ENCODE measurements at places on chromosomes 2 and 18. TPM values are rescaled to one million over a fixed set of nuclear protein-coding genes. Genes with fewer than 3 reads are reported as not detected.

- peaks cover 13% of the 10 kb centered on the region for H3K4me1 ChIP-seq
- no peaks in the 10 kb centered on the region for H3K36me3 ChIP-seq
- no peak for DNase-seq
Measured at GRCh38 chr2:78984386-78984785, 41.1 kb upstream of the REG3G start.

- H3K27me3 ChIP-seq = no peaks in the 10 kb centered on the region
- H3K36me3 ChIP-seq = peaks cover 3% of the 10 kb centered on the region
- no peak overlapping the region for H3K4me3 ChIP-seq
- no peak for DNase-seq
Measured at GRCh38 chr2:143183804-143184463, 54.7 kb downstream of the ARHGAP15 start.

DNA sequence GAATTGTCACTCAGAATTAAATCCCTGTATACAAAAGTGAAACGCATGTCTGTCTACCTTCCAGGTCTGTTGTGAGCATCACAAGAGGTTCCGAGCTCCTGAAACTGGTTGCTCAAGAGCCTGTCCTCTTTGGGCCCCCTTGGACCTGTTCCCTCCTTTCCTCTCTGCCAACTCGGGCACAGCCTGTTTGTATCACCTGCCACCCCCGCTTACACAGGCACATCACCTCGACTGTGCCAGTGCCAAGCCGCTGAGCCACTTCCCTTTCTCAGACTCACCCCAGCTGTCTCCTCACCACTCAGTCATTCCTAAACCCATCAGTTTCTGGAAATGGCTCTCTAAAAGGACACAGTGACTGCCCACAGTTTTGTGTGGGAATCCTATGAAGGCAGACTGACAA, 3.1 kb downstream of the EFR3B start:
- H3K4me1 ChIP-seq = peaks cover 18% of the 10 kb centered on the region
- peaks cover 7% of the 10 kb centered on the region for H3K27me3 ChIP-seq
- H3K27ac ChIP-seq = no peak overlapping the region
- H3K36me3 ChIP-seq = peaks cover 2% of the 10 kb centered on the region

DNA sequence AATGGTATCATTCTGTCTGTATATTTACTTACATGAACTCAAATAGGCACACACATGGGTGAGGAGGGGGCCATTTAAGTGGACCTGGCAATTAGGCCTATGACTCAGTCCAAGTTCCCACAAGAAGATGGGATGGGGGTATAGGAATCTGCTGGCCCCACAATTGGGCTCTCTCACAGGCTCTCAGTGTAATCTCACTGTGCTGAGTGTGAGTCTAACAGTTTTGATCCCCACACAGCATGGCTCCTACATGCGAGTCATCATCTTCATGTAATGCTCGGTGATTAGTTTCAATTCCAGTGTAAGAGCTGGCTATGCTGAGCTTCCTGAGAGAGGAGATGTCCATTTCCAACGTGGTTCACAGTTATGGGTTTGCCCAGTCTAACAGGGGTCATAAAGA, 114.0 kb downstream of the GATA6 start:
- H3K36me3 ChIP-seq = no peaks in the 10 kb centered on the region
- H3K4me1 ChIP-seq = peaks cover 17% of the 10 kb centered on the region
- no peak overlapping the region for H3K27ac ChIP-seq
- DNase-seq = no peak
- no peak overlapping the region for H3K4me3 ChIP-seq

- DNase-seq = no peak
- no peaks in the 10 kb centered on the region for H3K36me3 ChIP-seq
- no peak overlapping the region for H3K27ac ChIP-seq
- H3K4me3 ChIP-seq = no peak overlapping the region
Measured at GRCh38 chr2:109336296-109336695, 207.3 kb downstream of the SH3RF3 start.

GRCh38 chr18:2254977-2255376, 316.3 kb downstream of the METTL4 start:
- peaks cover 2% of the 10 kb centered on the region for H3K36me3 ChIP-seq
- H3K4me3 ChIP-seq = no peak overlapping the region
- no peak for DNase-seq
- H3K27me3 ChIP-seq = no peaks in the 10 kb centered on the region
- H3K27ac ChIP-seq = no peak overlapping the region

GRCh38 chr2:189834059-189834458, 49.8 kb downstream of the PMS1 start:
- no peaks in the 10 kb centered on the region for H3K27me3 ChIP-seq
- DNase-seq = no peak
- no peak overlapping the region for H3K27ac ChIP-seq
- no peak overlapping the region for H3K4me3 ChIP-seq

DNA sequence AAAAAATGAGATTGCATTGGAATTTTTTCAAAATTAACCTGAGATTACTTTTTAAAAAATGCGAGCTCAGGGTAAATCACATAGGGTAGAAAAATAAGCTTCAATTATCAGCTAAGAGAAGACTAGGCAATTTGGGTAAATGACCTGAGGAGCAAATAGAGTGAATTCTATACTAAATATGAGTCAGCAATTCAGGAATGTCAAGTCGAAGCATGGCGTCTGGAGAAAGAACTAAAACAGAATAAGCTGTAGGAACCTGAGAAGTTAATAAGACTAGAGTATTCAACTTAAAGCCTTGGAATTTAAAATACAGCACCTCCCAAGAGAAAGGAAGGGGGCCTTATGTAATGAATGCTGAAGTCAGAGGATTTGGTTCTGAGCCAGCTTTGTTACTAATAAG, 487.0 kb downstream of the SUCLG1 start:
- no peak overlapping the region for H3K4me3 ChIP-seq
- H3K36me3 ChIP-seq = peaks cover 2% of the 10 kb centered on the region
- peaks cover 2% of the 10 kb centered on the region for H3K4me1 ChIP-seq

DNA sequence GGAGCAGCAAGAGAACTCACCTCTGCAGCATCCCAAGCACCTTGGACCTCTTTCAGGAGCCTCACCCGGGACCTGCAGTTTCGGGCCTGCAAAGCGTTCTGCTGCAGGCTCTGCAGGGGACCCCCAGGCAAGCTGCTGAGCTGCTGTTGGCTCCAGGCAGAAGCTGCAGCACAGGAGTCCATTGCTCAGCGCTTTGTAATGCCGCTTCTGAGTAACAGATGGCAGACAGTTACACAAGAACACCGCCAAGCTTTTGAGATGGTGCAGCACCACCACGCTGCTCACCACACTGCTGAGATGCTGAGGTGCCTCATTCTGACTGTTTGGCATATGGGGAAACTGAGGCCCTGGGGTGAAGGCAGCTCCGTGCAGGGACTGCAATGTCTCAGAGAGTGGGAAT, 1.9 kb upstream of the GALNT14 start:
- H3K27ac ChIP-seq = no peak overlapping the region
- H3K36me3 ChIP-seq = no peaks in the 10 kb centered on the region
- H3K4me1 ChIP-seq = peaks cover 2% of the 10 kb centered on the region
- peaks cover 81% of the 10 kb centered on the region for H3K27me3 ChIP-seq

DNA sequence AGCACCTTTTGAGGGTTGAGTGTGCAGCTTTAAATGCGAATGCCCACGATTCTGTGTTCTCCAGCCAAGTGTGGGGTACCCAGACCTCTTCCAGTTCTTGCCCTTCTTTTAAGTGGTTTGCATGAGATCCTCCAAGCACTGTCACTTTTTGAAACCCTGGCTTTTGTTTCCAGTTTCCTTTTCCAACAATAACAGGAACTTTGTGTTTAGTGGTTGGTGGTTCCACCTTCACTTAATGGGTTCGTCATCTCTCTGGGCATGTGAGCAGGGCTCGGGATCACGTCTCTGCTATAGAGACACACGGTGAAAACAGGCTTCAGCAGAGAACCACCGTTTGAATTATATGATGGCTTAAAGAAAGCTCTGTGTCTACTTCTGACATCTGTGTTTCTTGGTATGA, 197.6 kb downstream of the LDLRAD4 start:
- H3K4me1 ChIP-seq = no peaks in the 10 kb centered on the region
- no peak overlapping the region for H3K27ac ChIP-seq
- H3K36me3 ChIP-seq = peaks cover 3% of the 10 kb centered on the region
- no peak for DNase-seq

GRCh38 chr2:132915812-132916549, 246.0 kb upstream of the LYPD1 start:
- no peak for DNase-seq
- peaks cover 2% of the 10 kb centered on the region for H3K27me3 ChIP-seq
- H3K4me3 ChIP-seq = no peak overlapping the region
- no peak overlapping the region for H3K27ac ChIP-seq
- H3K4me1 ChIP-seq = peaks cover 1% of the 10 kb centered on the region

GRCh38 chr2:164456619-164457018, 164.7 kb downstream of the GRB14 start:
- peaks cover 7% of the 10 kb centered on the region for H3K27me3 ChIP-seq
- H3K4me3 ChIP-seq = no peak overlapping the region
- no peaks in the 10 kb centered on the region for H3K36me3 ChIP-seq
- no peak for DNase-seq
- no peak overlapping the region for H3K27ac ChIP-seq

GRCh38 chr2:122980671-122981070, 1044.4 kb upstream of the CNTNAP5 start:
- no peaks in the 10 kb centered on the region for H3K4me1 ChIP-seq
- no peaks in the 10 kb centered on the region for H3K27me3 ChIP-seq
- H3K36me3 ChIP-seq = no peaks in the 10 kb centered on the region
- H3K27ac ChIP-seq = no peak overlapping the region
- no peak for DNase-seq

GRCh38 chr2:88765154-88765888, 73.8 kb downstream of the RPIA start:
- H3K27ac ChIP-seq = no peak overlapping the region
- peak overlapping the region; percentile 68 for H3K4me3 ChIP-seq
- peaks cover 32% of the 10 kb centered on the region for H3K27me3 ChIP-seq
- H3K36me3 ChIP-seq = peaks cover 2% of the 10 kb centered on the region
- peak; percentile 17 for DNase-seq
- peaks cover 2% of the 10 kb centered on the region for H3K4me1 ChIP-seq

DNA sequence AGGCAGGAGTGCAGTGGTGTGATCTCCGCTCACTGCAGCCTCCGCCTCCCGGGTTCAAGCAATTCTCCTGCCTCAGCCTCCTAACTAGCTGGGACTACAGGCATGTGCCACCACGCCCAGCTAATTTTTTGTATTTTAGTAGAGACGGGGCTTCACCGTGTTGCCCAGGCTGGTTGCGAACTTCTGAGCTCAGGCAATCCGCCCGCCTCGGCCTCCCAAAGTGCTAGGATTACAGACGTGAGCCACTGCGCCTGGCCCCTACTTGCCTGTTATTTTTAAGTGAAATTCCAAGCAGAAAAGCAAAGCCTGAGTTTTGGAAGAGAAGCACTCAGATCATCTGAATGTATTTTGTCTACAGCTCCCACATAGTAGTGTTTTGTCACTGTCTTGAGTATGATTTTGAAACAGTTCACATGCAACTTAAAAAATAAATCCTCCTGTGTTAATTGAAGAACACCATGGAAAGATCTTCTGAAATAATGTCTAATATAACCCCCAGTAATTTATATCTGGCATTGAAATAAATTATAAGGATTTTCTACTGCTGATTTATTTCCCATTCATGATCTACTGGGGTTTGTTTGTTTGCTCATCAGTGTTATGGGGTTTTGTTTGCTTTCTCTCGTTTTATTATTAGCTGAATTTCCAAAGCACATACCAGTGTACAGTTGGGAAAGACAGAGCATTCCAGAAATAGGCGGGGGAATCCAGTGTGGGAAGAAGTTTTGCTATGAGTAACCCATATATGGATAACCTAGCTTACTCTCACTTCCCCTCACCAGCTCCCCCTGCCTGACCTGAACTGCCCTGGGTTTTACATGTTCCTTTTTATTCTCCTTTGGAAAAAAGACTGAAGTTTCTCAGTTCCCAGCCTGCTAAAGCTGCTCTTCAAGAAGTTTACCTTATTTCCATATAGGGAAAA, 80.1 kb upstream of the MAP3K20 start:
- no peak overlapping the region for H3K4me3 ChIP-seq
- peak overlapping the region; percentile 18 for H3K27ac ChIP-seq
- peaks cover 19% of the 10 kb centered on the region for H3K4me1 ChIP-seq
- H3K36me3 ChIP-seq = peaks cover 6% of the 10 kb centered on the region

DNA sequence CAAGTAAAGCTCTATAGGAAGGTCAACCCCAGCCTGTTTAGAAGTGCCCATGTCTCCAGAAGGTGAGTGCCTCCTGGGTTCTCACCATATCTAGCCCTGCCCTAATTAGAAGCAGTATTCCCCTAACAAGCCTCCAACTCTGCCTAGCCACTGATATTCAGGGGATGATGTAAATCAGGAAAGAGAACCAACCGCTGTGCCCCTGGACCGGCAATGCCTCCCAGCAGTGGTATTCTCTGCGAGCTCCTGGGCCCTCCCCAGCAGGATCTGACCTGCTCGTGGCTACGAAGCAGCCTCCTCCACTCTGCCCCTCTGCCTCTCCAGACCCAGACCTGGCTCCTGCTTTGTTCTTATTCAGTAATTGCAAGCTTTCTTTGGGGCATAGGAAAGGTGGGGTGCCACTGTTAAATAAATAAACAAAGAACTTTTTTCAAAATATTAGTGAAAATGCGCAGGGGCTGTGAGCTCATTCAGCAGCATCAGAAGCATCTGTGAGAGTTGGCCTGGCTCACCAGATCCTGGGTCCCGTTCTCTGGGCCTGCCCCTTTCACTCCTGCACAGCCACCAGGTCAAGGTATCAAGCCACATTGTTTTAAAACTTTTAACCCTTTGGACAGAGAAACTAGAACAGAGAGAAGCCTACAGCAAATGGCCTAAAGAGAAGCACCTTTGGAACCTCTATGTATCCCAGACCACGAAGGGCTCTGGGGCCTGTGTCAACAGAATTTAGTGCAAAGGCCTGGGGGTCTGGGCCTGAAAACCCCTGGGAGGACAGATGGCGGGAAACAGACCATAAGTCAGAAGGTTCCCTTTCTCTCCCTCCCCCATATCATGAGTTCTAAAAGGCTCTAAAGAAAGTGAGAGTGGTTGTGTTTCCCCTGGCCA, 11.9 kb downstream of the MREG start:
- no peak for DNase-seq
- no peak overlapping the region for H3K27ac ChIP-seq
- H3K4me3 ChIP-seq = no peak overlapping the region
- no peaks in the 10 kb centered on the region for H3K36me3 ChIP-seq

- no peaks in the 10 kb centered on the region for H3K36me3 ChIP-seq
- H3K27ac ChIP-seq = no peak overlapping the region
- no peak overlapping the region for H3K4me3 ChIP-seq
Measured at GRCh38 chr2:47223980-47224379, 68.9 kb upstream of the STPG4 start.

- H3K27ac ChIP-seq = no peak overlapping the region
- no peaks in the 10 kb centered on the region for H3K27me3 ChIP-seq
- no peak overlapping the region for H3K4me3 ChIP-seq
- H3K36me3 ChIP-seq = peaks cover 1% of the 10 kb centered on the region
Measured at GRCh38 chr2:23953625-23954024, 13.4 kb downstream of the UBXN2A start.

DNA sequence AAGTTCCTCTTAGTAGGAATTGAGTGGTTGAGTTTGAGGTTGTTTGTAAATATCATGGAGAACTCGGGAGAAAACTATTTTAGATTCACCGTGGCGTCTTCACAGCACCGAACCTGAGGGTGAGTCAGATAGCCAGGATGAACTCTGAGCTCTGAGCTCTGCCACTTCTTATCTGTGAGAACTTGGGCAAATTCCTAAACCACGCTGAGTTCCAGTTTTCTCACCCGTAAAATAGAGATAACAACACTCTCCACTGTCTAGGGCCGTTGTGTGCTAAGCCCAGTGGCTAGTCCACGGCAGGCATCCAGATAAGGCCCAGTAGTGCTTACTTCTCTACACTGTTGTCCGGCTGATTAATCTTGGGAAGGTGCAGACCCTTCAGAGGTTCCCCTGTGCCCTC, 7.0 kb downstream of the KIF5C start:
- no peak for DNase-seq
- no peaks in the 10 kb centered on the region for H3K27me3 ChIP-seq
- no peak overlapping the region for H3K4me3 ChIP-seq
- peaks cover 16% of the 10 kb centered on the region for H3K4me1 ChIP-seq
- no peak overlapping the region for H3K27ac ChIP-seq

C2orf15 gene
- total RNA-seq = 16.0 TPM

TUBA4B gene
- not detected for total RNA-seq

MAP2 gene
- total RNA-seq = 18.2 TPM

MOGAT1 gene
- total RNA-seq = 0.74 TPM

TUBA3E gene
- not detected for total RNA-seq
